ENCODE measurements at places on chromosomes 3 and 15. TPM values are rescaled to one million over a fixed set of nuclear protein-coding genes. Genes with fewer than 3 reads are reported as not detected.

GRCh38 chr15:59976480-59977271 is 27.4 kb upstream of the FOXB1 start:
- H3K4me1 ChIP-seq: no peaks in the 10 kb centered on the region
- no peaks in the 10 kb centered on the region for H3K36me3 ChIP-seq
- H3K27me3 ChIP-seq: no peaks in the 10 kb centered on the region
- no peak overlapping the region for H3K4me3 ChIP-seq
- no peak for DNase-seq

RTP3 gene
- not detected for total RNA-seq

GRCh38 chr3:24416224-24416623 is 78.4 kb downstream of the THRB start:
- H3K36me3 ChIP-seq: no peaks in the 10 kb centered on the region
- no peak overlapping the region for H3K27ac ChIP-seq
- H3K4me1 ChIP-seq: no peaks in the 10 kb centered on the region
- H3K4me3 ChIP-seq: no peak overlapping the region
- DNase-seq: no peak
- no peaks in the 10 kb centered on the region for H3K27me3 ChIP-seq

- H3K27me3 ChIP-seq: no peaks in the 10 kb centered on the region
- no peaks in the 10 kb centered on the region for H3K36me3 ChIP-seq
- no peak overlapping the region for H3K4me3 ChIP-seq
- DNase-seq: no peak
Measured at GRCh38 chr15:99590913-99591646, 25.3 kb downstream of the MEF2A start.

DNA sequence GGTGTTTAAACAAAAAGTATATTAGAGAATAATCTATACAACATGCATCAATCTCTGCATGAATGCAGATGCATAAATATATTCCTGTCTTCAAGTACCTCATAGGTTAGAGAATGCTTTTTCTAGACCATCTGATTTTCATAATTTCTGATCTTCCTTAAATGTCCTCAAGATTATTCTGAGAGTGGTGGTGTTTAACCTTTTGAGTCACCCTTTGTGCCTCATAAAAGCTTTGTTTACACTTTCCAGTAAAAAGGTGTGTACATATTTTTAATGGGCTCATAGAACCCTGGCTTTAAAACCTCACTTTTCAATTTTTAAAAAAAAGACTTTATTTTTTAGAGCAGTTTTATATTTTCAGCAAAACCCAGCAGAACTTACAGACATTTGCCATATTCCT is 41.0 kb upstream of the ABHD10 start:
- no peak overlapping the region for H3K4me3 ChIP-seq
- no peaks in the 10 kb centered on the region for H3K4me1 ChIP-seq
- no peak for DNase-seq
- H3K36me3 ChIP-seq: no peaks in the 10 kb centered on the region
- no peaks in the 10 kb centered on the region for H3K27me3 ChIP-seq

ABHD17C gene
- total RNA-seq: 29.8 TPM

- no peaks in the 10 kb centered on the region for H3K4me1 ChIP-seq
- H3K27ac ChIP-seq: no peak overlapping the region
- H3K27me3 ChIP-seq: no peaks in the 10 kb centered on the region
Measured at GRCh38 chr3:36591959-36592358, 172.4 kb downstream of the DCLK3 start.

- H3K4me1 ChIP-seq: no peaks in the 10 kb centered on the region
- H3K27ac ChIP-seq: no peak overlapping the region
- H3K27me3 ChIP-seq: no peaks in the 10 kb centered on the region
- no peak for DNase-seq
Measured at GRCh38 chr3:33047842-33048834, 48.8 kb downstream of the GLB1 start.

GRCh38 chr3:46858456-46858855 is 4.8 kb downstream of the MYL3 start:
- no peaks in the 10 kb centered on the region for H3K36me3 ChIP-seq
- no peak overlapping the region for H3K4me3 ChIP-seq
- H3K4me1 ChIP-seq: no peaks in the 10 kb centered on the region
- peaks cover 4% of the 10 kb centered on the region for H3K27me3 ChIP-seq
- H3K27ac ChIP-seq: no peak overlapping the region

- H3K4me1 ChIP-seq: no peaks in the 10 kb centered on the region
- no peak for DNase-seq
- no peaks in the 10 kb centered on the region for H3K27me3 ChIP-seq
- no peaks in the 10 kb centered on the region for H3K36me3 ChIP-seq
- no peak overlapping the region for H3K27ac ChIP-seq
Measured at GRCh38 chr3:116614795-116615362, 94.7 kb upstream of the TUSC7 start.

CEMIP gene
- 0.60 TPM for total RNA-seq

DNA sequence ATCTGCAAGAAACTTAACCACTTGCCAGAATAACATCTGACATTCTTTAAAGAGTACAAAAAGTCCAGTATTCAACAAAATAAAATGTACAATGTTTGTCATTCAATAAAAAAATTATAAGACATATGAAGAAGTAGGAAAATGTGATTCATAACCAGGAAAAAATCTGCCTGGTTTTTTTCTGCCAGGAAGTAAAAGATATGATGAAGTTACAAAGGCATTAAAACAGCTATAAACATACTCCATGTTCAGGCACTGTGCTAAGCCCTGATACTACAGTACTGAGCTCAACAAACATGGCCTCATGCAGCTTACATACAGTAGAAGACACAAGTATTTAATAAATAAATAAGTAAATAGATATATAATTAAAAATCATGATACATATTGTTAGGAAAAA is 178.4 kb upstream of the STT3B start:
- DNase-seq: no peak
- H3K36me3 ChIP-seq: no peaks in the 10 kb centered on the region
- no peak overlapping the region for H3K4me3 ChIP-seq
- no peak overlapping the region for H3K27ac ChIP-seq

DNA sequence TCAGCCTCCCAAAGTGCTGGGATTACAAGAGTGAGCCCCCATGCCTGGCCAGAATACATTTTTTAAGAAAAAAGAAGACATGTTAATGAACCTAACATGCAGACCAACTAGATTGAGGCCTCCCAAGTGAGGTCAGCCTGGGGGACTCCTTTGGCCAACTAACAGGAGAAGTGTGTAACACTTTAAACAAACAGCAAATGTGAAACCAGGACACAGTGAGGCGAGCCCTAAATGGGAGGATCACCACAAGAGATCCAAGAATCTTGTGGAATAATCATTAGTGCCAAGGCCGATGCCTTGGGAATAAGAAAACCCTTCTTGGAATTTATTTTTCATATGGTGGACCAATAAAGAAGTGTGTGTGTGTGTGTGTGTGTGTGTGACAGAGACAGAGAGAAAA is 73.9 kb downstream of the ATP10A start:
- H3K4me3 ChIP-seq: no peak overlapping the region
- H3K36me3 ChIP-seq: no peaks in the 10 kb centered on the region
- no peaks in the 10 kb centered on the region for H3K27me3 ChIP-seq
- DNase-seq: no peak

DNA sequence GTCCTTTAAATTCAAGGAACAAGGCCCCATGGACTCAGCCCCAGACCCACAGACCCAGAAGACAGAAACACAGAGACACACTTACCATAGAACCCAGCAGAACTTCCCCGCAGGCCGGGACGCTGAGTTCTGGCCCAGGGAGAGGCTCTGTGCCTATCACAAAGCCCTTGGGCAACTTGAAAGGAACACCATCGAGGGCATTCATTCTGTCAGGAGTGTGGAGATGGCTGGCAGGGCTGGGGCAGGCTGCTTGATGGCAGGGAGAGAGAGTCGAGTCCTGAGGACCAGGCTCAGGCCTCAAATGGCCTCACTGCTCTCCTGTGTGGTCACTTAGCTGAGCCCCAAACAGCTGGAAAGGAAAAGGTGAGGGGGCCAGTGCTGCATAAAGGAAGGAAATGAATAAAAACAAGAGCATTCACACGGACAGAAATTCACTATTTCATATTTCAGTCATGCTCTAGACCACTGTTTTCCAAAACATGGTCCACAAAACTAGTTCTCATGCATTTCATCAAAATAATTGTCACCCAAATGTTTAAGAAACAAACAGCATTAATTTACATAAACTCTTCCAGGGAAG is 8.9 kb downstream of the UBAP1L start:
- H3K27me3 ChIP-seq: peaks cover 11% of the 10 kb centered on the region
- no peak overlapping the region for H3K27ac ChIP-seq
- no peaks in the 10 kb centered on the region for H3K36me3 ChIP-seq
- H3K4me1 ChIP-seq: no peaks in the 10 kb centered on the region
- no peak overlapping the region for H3K4me3 ChIP-seq

- DNase-seq: no peak
- no peaks in the 10 kb centered on the region for H3K36me3 ChIP-seq
- no peak overlapping the region for H3K4me3 ChIP-seq
- H3K27me3 ChIP-seq: no peaks in the 10 kb centered on the region
Measured at GRCh38 chr3:102020735-102021134, 171.4 kb downstream of the NFKBIZ start.

GRCh38 chr3:155254445-155254844 is 39.0 kb downstream of the STRIT1 start:
- H3K27ac ChIP-seq: no peak overlapping the region
- no peaks in the 10 kb centered on the region for H3K4me1 ChIP-seq
- no peaks in the 10 kb centered on the region for H3K27me3 ChIP-seq
- no peak overlapping the region for H3K4me3 ChIP-seq
- DNase-seq: no peak

All from H1 (cell line).